HFFc6 (cell line): ENCODE measurements at places on chromosomes 1 and 21. TPM values are rescaled to one million over a fixed set of nuclear protein-coding genes. Genes with fewer than 3 reads are reported as not detected.

DNA sequence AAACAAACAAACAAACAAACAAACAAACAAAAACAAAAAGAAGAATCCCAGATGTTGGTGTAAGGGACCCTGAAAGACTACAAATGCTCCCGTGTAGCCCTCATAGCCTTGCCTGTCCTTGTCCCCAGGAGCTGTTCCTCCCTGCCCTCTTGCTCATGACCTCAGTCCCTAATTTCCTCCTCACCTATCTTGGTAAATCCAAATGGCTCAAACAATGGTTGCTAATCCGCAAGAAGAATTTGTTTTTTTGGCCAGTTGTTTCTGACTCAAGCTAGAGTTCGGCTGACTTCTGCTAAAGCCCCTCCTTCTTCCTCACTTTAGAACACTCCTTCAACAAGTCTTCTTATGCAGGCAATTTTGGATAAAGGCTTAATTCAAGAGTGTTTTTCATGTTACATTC lies 15.6 kb downstream of the LCA5L start:
- DNase-seq: no peak

DNA sequence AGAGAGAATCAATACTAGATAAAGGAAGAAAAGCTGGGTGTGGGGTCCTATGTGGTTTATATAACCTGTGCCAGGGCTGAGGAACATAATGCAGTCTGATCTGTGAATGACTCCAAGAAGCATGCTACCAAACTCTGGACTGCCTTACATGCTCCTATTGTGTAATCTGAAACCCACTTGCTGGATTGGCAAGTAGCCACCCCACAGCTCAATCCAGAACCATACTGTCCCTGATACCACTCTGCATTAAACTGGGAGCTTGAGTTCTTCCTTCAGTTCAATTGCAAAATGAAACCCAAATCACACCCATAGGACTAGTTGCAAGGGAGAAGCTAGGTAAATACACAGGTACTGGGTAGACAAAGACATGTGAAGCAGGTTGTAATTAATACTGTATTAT lies 115.4 kb upstream of the NEGR1 start:
- peak; percentile 61 for DNase-seq

DNA sequence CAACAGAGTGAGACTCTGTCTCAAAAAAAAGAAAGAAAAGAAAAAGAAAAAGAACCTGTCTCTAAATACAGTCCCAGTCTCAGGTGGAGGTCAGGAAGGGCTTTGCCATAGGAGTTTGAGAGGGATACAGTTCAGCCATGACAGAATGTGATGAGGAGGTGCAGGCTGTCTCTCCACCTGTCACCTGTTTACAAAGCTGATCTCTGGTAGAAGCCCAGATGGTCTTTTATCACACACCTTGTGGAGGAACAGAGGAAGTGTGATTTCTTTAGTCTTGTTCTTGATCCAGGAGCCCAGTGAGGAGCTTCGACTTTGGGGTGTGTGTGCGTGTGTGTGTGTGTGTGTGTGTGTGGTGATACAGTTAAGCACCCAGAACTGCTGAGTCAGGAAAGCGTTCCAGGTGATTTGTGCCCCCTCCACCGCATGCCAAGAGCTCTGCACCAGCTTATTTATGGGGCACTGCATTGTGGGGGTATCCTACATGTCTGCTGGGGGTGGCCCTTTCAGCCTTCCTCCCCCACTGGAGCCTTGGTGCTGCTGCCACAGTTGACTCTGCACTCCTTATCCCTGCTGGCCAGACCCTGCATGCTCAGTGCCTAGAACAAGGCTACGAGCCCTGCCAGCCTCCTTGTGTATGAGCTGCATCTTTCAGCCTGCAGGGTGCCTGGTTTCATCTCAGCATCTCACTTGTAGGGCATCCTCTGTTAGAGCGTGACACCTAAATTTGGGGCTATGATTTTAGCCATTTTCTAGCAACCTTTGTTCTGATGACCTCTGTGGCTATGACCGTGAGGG lies 19.3 kb downstream of the DOP1B start:
- DNase-seq: no peak

HPCAL4 gene
- not detected in 3 replicates for total RNA-seq

SRP9 gene
- 217 to 254 TPM (median 233 TPM) in 3 replicates for total RNA-seq

GRCh38 chr1:20494609-20495311 lies 8.8 kb upstream of the CAMK2N1 start:
- peak; percentile 93 for DNase-seq

FCRL2 gene
- not detected in 3 replicates for total RNA-seq
